ENCODE measurements at places on chromosomes 3 and 15. TPM values are rescaled to one million over a fixed set of nuclear protein-coding genes. Genes with fewer than 3 reads are reported as not detected.

The ZNF717 gene
- total RNA-seq = 8.6 TPM

- DNase-seq = no peak
These were observed 60.8 kb upstream of the GALNT15 start for GRCh38 chr3:16113704-16114103.

GRCh38 chr15:73125219-73125618, 73.0 kb downstream of the NEO1 start:
- no peak for DNase-seq

GRCh38 chr15:63335543-63336240, 46.0 kb downstream of the CA12 start:
- DNase-seq = no peak

DNA sequence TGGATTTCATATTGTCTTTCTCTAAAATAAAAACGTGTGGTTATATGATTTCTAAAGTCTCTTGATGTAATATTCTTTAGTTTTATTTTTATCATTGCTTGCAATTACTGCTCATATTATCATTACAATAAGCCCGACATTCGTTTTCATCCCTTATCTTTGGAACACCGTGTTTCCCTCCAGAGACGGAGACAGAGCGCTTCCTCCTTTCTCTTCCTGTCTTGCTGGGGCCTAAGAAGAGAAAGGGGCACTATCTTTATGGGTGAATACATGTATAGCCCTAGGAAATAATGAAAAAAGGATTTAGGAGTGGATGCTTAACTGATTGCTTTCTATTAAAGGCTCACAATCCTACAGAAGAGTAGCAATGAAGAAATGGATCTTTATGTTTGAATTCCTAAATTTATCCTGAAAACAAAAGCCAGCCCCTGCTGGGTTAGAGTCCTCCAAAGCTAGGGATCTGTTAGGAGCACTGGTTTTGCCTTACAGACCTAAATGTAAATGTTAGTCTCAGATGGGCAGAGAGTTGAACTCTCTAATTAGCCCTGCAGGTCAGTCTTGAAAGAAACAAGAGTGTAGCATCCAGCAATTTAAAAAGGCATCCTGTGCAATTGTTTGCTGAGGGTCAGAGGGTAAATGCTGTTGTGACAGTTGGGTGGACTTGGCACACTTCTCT, 145.1 kb downstream of the TP63 start:
- no peak for DNase-seq

DNA sequence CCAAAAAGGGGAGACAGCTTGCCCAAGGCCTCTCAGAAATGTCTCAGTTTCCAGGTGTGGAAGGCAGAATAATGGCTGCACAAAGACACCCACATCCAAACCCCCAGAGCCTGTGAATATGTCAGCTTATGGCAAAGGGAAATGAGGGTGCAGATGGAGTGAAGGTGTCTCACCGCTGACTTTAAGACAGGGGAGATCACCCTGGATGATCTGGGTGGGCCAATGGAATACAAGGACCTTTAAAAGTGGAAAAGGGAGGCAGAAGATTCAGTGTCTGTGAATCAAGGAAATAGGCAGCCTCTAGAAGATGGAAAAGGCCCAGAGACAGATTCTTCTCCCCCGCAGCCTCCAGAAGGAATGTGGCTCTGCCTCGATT, 48.8 kb upstream of the ATP2B2 start:
- DNase-seq = peak; percentile 27

DNA sequence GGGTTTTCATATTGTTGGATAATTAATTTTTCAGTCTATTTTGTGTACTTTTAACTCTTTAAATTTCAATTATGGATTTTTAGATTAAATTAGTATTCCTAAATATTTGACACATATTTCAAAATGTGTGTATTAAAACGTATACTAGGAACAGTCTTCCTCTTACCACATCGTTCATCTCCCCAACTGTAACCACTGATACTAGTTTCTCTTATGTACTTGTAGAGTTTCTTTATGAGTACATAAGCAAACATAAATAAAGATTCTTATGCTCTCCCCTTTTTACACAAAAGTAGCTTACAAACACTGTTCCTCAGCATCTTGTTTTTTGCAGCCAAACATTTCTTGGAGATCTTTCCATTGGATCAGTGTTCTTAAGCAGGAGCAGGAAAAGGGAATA, 45.9 kb downstream of the CMSS1 start:
- no peak for DNase-seq

DNA sequence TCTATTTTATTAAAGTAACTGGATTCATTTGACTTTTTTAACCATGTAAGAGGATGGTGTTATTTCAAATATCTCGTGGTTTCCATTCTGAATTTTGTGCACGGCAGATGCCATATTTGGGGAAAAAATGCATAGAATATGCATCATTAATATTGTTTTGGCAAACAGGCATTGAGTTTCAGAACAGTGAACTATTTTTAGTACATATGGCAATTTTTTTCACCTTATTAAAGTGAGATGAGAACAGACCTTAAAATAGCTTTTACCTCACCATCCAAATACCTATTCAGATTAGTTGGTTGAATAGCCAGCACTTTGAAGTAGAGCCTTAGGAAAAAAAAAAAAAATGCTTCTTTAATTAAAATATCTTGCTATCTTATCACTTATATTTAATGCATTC, 117.3 kb upstream of the FLNB start:
- no peak for DNase-seq

The SPTBN5 gene
- total RNA-seq = 3.0 TPM

- no peak for DNase-seq
These were observed 20.6 kb upstream of the USP3 start for GRCh38 chr15:63483521-63484371.

DNA sequence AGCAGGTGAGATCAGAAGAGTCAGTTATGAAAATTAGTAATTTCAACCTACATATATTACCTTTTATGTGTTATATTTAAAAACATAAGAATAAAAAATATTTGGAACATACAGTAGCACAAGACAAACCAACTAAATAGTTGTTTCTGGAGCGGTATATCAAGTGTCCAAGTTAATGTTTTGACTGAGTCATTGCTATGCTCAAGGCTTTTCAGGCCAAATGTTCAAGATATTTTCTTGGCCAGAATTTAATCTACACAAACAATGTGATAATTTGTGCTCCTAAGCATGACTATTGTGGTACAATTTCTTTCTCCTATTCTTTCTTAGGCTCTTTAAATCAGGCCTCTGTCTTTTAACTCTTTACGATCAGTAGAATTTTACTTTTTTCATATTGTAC, 412.4 kb downstream of the RAP2B start:
- no peak for DNase-seq

GRCh38 chr15:95091444-95091843, 860.1 kb downstream of the MCTP2 start:
- DNase-seq = no peak

Measured in osteocyte (in vitro differentiated cells).